ENCODE measurements at places on chromosomes 1 and 21.

GRCh38 chr1:224542783-224543440, 73.2 kb upstream of the CNIH3 start:
- peak; percentile 57 for DNase-seq

DNA sequence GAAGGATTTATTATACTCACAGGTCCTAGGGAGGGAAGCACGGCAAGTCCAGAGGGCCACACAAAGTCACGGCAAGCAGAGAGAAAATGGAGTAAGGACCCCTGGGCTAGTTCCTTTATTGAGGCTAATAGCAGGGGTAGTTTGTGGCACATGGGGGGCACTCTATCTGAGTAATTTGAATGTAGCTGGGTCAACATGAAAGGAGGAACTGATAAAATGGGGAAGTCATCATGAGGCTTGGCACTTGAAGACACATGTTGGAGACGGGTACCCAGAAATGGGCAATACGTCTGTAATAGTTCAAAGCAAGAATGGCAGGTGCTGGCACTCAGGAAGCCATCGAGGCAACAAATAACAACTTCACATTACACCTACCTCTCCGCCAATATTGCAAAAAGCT, 1136.4 kb downstream of the MRPL39 start:
- no peak for DNase-seq

DNA sequence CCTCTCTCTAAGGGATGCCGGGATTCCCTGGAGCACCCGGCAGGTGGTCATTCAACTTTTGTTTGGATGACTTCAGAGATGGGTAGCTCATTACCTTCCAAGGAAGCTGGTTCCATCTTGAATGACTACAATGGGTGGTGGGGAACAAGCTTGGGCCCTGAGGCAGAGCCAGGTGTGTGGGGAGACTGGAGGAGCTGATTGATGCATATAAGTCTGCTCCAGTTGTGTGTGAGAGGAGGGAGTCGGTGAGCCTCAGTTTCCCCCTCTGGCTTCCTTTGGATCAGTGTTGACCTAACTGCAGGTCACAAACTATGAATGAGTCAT, 133.8 kb upstream of the ZBTB40 start:
- no peak for DNase-seq

- DNase-seq: no peak
Measured at GRCh38 chr1:170808216-170808885, 127.0 kb upstream of the MROH9 start.

DNA sequence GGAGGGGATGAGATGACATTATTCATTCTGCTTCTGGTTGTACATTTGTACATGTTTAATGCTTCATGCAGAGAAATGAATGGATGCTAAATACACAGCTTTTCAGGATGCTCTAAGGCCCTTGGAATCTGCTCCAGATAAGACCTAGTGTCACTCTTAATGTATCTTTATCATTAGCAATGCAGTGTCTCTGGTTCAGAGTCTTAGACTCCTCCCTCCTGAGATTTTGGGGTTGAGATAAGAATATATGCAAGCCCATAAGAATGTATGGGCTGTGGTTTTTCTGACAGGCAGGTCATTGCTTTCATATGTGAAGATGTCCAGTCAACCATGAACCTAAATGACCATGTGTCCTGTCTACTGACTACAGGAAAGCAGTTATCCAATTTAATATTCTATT, 415.5 kb downstream of the RPS6KC1 start:
- no peak for DNase-seq

DNA sequence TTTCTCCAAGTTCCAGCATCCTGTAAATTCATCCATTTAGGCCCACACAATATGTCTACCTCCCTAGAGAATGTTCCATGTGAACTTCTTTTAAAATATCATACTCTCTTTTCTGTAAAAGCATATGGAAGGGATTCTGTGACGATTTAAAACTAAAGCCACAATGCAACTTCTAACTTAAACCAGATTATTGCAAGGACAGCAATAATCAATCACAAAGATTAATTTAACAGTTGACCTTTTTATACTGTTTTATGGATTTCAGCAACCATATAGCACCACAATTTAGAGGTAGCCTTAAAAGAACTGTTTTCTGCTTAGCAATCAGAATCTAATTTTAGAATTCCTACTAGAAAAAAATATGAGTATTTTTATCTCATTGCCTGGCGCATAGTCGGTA, 58.3 kb downstream of the DSCAM start:
- no peak for DNase-seq

GRCh38 chr1:157199421-157199755, 61.2 kb upstream of the ETV3 start:
- DNase-seq: no peak

- no peak for DNase-seq
Measured at GRCh38 chr1:50666849-50667248, 243.6 kb upstream of the DMRTA2 start.

DNA sequence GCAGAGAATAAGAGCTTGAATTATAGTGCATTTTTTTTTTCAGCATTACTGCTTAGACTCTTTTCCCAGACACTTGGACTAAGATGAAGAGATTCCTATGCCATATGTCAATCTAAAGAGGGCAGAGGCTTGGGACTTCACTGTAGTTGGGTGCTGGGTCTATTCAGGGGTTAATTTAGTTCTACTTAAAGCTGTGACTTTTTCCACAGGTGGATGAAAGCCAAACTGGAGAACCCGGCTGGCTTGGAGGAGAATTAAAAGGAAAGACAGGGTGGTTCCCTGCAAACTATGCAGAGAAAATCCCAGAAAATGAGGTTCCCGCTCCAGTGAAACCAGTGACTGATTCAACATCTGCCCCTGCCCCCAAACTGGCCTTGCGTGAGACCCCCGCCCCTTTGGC, 104.8 kb downstream of the ATP5PO start:
- DNase-seq: no peak

DNA sequence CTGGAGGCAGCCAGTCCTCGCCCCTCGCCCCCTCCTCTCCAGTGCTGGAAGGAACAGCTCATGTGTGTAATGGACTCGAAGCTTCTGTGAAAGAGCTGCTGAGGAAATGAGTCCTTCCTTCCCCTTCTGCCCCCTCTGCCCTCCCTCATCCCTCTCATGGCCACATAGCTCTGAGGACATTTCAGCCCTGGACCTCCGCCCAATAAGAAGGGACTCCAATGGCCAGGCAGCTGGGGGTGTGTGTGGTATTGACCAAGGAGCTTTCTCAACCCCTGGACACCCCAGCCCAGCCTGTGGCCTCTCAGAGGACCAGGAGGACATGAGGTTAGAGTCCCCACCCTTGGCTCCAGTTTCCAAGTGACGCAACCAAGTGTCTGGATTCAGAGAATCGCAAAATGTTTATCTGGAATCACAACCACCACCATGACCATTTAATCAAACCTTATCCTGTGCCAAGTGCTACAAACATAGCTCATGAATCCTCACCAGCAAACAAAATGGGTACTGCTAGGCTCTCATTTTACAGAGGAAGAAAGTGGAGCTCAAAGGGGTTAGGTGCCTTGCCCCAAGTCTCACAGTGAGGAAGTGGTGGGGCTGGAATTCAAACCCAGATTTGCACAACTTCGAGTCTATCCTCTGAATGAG, 47.8 kb upstream of the ECE1 start:
- no peak for DNase-seq

GRCh38 chr1:178465011-178465410, 31.8 kb downstream of the CLEC20A start:
- DNase-seq: no peak

DNA sequence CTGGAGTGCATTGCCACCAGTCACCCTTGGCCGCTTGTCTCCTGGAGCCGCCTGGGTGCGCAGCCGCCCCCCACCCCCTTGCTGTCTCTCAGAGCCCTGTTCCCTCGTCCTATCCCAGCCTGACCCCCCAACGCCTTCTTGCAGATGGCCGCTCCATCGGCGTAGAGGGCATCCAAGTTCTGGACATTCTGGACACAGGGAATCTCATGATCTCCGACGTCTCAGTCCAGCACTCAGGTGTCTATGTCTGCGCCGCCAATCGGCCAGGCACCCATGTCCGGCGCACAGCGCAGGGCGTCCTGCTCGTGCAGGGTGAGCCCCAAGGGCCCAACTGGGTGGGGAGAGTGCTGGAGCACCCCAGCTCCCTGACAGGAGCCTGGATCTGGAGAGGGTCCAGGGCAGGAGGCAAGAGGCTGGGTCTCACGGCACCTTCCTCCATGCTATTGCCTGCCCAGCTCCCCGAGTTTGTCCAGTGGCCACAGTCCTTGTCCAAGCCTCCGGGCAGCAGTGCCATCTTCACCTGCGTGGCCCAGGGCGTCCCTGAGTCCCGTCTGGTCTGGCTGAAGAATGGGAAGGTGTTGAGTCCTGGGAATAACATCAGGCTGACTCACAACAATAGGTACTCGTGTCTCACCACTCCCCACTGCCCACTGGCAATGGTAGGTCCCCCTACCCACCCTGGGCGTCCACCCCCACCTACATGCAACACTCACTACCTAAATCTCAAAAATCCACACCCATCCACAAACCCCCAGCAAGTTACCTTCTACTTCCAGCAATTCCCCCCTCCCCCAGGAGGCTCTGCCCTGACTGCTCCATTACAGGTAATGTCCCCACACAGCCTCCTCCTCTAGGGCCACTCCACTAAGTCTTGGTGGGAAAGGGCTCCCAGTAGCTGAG, 24.6 kb downstream of the SLC27A3 start:
- no peak for DNase-seq

GRCh38 chr1:213533125-213533524, 454.6 kb upstream of the PROX1 start:
- DNase-seq: no peak

DNA sequence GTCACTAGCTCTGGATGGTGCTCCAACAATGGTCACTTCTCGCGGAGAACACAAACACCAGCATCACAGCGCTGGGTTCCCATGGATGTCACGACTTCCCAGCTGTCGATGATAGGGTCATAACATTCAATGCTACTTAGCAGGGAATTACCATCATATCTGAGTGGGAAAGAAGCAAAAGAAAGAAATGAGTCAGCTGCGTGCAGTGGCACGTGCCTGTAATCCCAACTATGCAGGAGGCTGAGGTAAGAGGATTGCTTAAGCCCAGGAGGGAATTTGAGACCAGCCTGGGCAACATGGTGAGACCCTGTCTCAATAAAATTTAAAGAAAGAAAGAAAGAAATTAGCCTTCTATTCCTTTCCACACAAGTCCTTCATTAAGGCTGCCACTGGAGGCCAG, 3.6 kb upstream of the RABIF start:
- no peak for DNase-seq

GRCh38 chr21:21907271-21907670, 909.1 kb downstream of the NCAM2 start:
- DNase-seq: no peak

DNA sequence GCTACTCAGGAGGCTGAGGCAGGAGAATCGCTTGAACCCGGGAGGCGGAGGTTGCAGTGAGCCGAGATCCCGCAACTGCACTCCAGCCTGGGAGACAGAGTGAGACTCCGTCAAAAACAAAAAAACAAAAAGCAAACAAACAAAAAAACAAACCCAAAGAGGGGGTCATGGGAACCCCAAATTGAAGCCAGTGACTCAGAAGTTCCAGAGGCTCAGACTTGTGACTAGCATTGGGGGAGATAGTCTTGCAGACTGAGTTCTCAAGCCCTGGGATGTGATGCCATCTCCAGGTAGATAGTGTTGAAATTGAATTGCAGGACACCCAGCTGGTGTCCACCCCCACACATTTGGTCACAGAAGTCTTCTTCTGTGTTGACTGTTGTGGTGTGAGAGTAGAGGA, 24.9 kb upstream of the ENO1 start:
- DNase-seq: peak; percentile 46

DNA sequence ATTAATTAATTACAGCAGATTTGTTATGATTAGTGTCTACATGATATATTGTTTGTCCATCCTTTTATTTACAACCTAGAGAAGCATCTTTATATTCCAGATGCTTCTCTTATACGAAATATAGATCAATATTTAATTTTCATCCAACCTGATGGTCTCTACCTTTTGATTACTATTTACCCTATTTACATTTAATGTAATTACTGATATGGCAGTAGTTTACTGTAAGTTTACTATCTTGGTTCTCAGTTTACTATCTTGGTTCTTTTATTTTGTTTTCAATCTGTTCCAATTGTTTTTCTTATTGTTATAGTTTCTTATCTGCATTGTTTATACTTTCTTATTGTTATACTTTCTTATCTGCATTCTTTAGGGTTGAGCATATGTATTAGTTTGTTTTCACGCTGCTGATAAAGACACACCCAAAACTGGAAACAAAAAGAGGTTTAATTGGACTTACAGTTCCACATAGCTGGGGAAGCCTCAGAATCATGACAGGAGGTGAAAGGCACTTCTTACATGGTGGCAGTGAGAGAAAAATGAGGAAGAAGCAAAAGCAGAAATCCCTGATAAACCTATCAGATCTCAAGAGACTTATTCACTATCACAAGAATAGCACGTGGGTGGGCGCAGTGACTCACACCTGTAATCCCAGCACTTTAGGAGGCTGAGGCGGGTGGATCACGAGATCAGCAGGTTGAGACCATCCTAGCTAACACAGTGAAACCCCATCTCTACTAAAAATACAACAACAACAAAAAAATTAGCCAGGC, 28.9 kb downstream of the FAF1 start:
- no peak for DNase-seq

DNA sequence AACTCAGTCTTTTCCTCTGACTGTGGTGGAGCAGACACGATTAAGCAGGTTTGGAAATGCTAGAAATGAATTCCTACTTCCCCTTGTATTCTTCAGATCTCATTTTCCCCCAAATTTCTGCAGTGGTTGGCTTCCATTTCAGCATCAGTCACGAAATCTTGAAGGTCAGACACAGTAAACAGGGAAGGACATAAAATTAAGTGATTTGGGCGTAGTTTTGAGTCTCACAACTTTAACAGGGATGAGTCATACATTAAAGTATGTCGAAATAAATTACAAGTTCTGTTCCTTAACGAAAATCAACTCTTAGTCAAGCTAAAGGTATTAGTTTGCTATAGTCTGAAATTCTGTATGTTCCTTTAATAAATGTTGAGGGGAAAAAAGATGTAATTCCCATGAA, 61.1 kb downstream of the HNRNPR start:
- DNase-seq: no peak

DNA sequence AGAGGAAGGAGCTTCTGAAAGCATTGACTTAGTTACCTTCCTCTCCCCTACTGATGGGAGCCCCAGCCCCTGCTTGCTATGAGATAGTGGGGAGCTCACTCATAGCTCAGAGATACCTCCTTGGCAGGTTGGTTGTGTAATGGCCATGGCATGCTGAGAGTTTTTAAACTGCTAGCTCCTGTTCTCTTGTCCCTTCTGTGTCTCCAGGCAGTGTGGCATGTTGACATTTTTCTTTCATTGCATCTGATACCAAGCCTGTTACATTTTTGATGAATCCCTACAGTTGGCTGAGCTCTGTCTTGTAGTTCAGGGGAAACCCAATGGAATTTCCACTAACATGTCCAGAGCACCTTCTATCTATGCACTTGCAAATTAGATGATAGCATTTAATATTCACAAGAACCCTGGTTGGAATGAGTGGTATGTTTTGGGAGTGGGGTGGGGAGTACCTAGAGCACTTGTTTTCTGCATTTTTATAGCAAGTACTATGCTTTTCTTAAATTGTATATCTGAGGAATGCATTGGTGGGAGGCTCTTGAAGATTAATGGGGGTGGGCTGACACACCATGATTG, 39.1 kb upstream of the EFCAB14 start:
- no peak for DNase-seq

- no peak for DNase-seq
Measured at GRCh38 chr1:66618390-66618789, 84.4 kb downstream of the SGIP1 start.

GRCh38 chr1:101005871-101006270, 19.7 kb downstream of the DPH5 start:
- DNase-seq: no peak
